ENCODE measurements at places on chromosomes 2 and 18.

DNA sequence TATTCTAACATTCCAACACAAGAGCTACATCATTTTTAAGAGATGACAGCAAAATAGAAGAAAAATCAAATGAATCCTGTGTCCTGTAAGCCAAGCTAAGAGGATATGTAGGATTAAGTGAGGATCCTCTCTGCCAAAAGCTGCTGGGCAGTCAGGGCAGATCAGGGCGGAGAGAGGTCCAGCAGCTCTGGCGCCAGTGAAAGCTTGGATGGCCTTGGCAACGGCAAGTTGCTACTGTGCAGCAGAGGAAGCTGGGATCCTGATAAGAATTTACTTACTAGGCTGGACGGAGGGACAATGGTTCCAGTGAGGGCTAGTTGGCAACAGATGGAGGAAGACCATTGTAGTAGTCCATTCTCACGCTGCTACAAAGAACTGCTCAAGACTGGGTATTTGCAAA lies 391.5 kb downstream of the XIRP2 start:
- no peak for DNase-seq

DNA sequence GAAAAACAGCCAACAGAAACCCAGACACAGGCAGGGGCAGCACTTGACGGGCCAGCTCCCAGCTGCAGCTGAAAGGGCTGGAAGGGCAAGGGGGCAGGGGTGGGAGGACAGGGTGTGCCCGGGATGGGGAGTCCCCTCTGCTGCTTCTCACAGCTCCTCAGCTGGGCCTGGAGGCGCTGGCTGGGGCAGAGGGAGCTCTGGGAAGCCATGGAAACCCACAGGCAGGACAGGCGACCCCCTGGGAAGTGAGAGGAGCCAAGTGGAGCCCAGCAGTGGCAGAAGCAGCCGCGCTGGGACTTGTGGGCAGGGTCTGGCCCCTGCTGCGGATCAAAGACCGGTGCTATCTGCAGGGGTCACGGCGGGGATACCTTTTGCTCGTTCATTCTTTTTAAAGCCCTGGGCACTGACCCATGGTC lies 20.7 kb downstream of the OTOF start:
- DNase-seq = no peak

GRCh38 chr2:100256416-100256815 lies 65.9 kb downstream of the LONRF2 start:
- DNase-seq = no peak

GRCh38 chr18:11042247-11042646 lies 107.1 kb downstream of the PIEZO2 start:
- DNase-seq = no peak

DNA sequence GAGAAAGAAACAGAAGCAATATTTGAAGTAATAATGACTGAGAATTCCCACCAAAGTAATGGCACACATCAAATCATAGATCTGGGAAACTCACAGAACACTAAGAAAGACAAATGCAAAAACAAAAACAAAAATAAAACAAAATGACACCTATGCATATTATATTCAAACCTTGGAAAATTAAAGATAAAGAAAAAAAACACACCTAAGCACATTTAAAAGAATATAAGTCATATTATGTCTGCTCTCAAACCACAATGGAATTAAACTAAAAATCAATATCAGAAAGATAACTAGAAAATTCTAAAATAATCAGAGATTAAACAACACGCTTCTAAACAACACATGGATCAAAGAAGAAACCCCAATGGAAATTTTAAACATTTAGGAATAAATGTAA lies 59.7 kb upstream of the GALNT5 start:
- no peak for DNase-seq

DNA sequence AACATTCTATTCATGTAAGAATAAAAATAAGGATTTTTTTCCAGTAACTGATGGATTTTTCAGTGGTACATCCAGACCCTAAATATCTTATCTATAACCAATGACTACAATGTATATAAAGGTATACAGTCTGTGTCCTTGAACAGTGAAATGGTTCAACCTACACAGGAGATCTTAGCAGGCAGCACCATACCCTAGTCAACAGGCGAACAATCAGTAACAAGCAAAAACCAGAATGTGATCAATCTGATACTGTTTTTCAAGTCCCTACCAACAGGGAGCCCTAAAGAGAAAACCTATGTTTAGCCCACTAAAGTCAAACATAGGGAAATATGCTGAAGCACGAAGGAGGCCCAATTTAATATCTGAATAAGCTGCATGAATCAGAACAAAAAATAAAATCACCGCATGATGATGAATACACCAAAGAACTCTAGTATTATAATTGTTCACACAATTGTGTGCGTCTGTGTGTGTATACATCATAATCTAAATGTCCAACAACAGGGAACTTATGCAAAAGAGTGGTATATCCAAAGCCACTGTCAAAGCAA lies 26.0 kb downstream of the PTPN2 start:
- no peak for DNase-seq

- no peak for DNase-seq
These were observed 147.9 kb downstream of the DOCK10 start for GRCh38 chr2:224894356-224894755.

DNA sequence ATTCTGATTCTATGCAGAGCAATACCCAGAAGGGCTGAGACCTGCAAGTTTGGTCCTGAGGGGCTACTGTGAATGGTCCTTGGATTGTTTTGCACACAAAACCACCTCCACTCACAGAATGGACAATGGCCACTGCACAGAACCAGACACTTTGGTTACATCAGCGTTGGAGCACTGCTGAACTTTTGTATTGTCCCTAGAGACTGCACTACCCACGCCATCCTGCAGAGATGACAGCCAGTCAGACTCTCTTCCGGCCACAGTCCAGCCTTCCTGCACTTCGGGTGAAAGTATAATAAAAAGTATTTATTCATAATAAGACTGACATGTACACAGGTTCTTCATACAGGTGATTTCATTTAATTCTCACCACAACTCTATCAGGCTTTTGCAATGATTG lies 35.7 kb downstream of the CELF4 start:
- DNase-seq = no peak

- DNase-seq = no peak
These were observed 238.5 kb upstream of the ERBB4 start for GRCh38 chr2:212777020-212777491.

DNA sequence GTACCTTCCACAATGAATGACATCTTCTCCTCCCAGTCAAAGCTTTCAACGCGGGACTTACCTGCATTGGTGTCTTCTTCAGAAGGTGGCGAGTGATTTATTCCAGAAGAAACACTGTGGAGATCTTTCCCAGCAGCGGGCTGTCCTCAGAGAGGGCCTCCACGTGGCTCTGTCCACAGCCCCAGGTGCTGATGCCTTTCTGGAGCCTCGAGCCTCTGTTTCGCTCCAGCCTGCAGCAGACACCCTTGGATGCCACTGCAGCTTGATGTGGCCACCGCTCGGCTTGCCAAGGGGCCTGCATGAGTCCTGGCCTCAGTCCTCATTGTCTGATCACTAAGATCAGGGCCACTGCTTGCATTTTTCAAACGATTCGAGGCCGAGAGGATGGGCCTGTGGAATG lies 46.6 kb upstream of the GALR1 start:
- DNase-seq = no peak

- no peak for DNase-seq
These were observed 86.1 kb upstream of the GPC1 start for GRCh38 chr2:240349133-240350005.

DNA sequence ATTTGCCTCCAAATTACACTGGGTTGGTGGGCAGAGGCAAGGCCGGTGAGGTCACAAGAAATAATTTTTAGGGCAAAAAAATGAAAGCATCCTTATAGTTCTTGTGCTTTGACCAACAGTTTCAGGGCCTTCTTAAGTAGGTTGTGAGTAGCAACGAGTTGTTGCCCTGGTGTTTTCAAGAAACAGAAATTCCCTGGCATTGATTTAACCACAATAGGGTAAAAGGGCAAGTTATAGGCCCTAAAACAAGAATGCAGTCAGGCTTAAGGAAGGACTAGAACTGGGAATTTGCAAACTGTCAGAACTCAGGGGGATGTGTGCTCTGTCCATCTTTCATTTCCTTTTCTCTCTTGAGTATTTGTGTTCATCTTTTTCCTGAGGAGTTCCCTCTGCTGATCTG lies 46.1 kb upstream of the STPG4 start:
- no peak for DNase-seq

All from naive thymus-derived CD8-positive, alpha-beta T cell (primary cell).